ENCODE measurements at places on chromosomes 7 and 10.

DNA sequence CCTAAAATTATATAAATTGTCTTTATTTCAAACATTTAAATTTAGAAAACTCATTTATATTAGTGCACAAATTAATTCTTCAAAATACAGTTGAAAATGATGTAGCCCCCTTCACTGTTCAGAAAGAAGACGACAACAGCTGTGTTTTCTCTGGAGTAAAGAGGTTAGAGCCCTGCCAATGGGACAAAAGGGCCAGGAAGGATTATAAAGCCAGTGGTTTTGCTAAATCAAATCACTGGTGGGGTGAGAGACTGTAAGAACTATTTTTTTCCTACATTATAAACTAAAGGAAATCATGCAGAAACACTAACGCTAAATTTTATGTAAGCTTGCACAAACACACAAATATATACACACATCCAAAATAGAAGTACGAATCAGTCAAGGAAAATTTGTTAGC is 386.6 kb downstream of the PARD3 start:
- no peak for DNase-seq

- peak; percentile 10 for DNase-seq
Observed at GRCh38 chr7:157432957-157433576, 96.3 kb downstream of the DNAJB6 start.

DNA sequence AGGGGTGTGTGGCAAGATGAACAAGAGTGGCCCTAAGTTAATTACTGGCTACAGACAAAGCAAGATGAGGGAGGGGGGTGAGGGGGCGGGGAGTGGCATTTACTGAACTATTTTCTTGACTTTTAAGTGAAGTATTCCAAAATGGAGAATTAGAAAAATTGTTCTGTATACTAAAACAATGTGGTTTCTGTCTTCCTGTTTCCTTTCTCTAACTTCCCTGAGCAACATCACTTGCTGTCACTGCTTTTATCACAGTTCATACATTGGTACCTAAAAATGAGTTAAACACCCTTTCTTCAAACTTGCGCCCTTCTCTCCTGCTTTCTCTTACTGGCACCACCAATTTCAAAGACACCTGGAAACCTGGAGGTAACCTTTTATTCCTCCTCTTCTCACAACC is 21.6 kb downstream of the PDZD8 start:
- no peak for DNase-seq

DNA sequence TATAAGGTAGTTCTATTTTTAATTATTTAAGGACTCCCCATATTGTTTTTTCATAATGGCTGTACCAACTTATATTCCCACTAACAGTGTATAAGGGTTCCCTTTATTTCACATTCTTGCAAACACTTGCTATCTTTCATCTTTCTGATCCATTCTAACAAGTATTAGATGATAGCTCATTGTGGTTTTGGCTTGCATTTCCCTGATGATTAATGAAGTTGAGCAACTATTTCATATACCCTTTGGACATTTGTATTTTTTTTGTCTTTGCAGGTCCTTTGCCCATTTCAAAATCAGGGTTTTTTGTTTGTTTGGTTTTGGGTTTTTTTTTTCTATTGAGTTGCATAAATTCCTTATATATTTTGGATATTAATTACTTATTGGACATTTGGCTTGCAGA is 107.2 kb downstream of the EPC1 start:
- DNase-seq, result no peak

GRCh38 chr10:76319661-76320060 is 888.2 kb downstream of the LRMDA start:
- DNase-seq, result no peak

All from OCI-M1 (cell line).